Neuronal stem cell (in vitro differentiated cells): ENCODE measurements at places on chromosomes 11 and 22.

DNA sequence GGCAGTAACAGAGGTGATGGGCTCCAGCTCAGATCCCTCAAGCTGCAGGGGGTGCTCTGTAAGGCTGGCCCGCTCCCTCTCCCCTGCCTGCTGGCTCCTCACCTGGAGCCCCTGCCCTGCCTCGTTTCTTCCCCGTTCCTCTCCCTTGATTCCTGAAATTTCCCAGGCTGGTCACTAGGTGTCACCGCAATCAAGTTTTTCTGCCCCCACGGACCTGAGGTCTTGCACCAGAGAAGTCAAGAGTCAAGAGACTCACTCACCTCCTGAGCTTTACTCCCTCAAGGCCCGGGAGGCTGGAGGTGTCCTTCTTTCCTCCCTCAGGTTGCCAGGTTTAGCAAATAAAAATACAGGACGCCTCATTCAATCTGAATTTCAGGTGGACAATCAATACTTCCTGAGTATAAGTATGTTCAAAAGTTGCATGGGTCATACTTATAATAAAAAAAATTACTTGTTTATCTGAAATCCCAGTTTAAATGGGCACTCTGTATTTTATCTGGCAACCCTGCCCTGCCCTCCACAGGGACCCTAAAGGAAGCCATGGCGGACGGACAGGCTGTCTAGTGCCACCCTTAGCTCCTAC, 69.2 kb downstream of the SCUBE1 start:
- H3K27ac ChIP-seq: no peak overlapping the region
- no peaks in the 10 kb centered on the region for H3K27me3 ChIP-seq
- no peak overlapping the region for H3K4me3 ChIP-seq

GRCh38 chr22:48960576-48960975, 867.1 kb downstream of the BRD1 start:
- no peak for DNase-seq
- no peaks in the 10 kb centered on the region for H3K27me3 ChIP-seq
- peaks cover 2% of the 10 kb centered on the region for H3K36me3 ChIP-seq
- no peak overlapping the region for H3K27ac ChIP-seq
- H3K4me3 ChIP-seq: no peak overlapping the region

- H3K27ac ChIP-seq: no peak overlapping the region
- DNase-seq: no peak
- no peak overlapping the region for H3K4me3 ChIP-seq
- H3K4me1 ChIP-seq: peaks cover 5% of the 10 kb centered on the region
These were observed 10.9 kb upstream of the DKK3 start for GRCh38 chr11:12019337-12019736.

DNA sequence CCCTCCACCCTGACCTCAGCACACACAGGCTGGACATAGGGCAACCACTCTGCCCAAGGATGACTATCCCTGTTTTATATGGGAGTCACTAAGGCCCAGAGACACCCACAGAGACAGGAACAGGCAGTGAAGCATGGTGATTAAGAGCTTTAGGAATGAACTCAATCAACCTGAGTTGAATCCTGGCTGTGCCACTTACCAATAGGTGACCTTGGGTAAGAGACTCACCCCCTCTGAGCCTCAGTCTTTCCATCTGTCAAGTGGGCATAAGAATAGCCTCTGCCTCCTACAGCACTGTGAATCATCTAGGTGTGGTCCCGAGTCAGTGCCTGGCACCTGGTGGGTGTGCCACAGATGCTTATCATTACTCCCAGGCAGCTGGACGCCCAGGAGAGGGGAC, 6.8 kb downstream of the CRYBB1 start:
- H3K4me3 ChIP-seq: no peak overlapping the region
- DNase-seq: no peak
- no peaks in the 10 kb centered on the region for H3K27me3 ChIP-seq
- peaks cover 1% of the 10 kb centered on the region for H3K4me1 ChIP-seq
- H3K36me3 ChIP-seq: no peaks in the 10 kb centered on the region
- no peak overlapping the region for H3K27ac ChIP-seq

- H3K4me1 ChIP-seq: no peaks in the 10 kb centered on the region
- peaks cover 93% of the 10 kb centered on the region for H3K36me3 ChIP-seq
These were observed 64.8 kb downstream of the APOL1 start for GRCh38 chr22:36317658-36318271.

DNA sequence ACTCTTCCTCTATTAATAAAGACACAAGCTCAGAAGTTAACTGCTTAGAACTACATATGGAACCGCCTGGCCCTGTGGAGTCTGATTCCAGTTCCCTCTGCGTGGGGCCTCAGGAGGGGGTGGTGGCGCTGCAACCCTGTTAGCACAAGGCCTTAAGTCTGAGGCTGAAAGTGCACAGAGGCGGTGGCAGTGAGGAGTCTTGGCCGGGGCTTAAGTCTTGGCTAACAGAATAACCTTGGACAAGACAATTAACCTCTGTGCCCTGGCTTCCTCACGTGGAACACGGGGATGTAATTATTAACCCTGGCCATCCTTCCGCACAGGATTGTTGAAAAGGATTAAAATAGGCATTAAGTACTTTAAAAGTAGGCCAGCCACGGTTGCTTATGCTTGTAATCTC, 191.5 kb downstream of the CEP164 start:
- no peak overlapping the region for H3K27ac ChIP-seq
- H3K4me3 ChIP-seq: no peak overlapping the region
- H3K27me3 ChIP-seq: no peaks in the 10 kb centered on the region
- no peaks in the 10 kb centered on the region for H3K36me3 ChIP-seq
- no peak for DNase-seq

DNA sequence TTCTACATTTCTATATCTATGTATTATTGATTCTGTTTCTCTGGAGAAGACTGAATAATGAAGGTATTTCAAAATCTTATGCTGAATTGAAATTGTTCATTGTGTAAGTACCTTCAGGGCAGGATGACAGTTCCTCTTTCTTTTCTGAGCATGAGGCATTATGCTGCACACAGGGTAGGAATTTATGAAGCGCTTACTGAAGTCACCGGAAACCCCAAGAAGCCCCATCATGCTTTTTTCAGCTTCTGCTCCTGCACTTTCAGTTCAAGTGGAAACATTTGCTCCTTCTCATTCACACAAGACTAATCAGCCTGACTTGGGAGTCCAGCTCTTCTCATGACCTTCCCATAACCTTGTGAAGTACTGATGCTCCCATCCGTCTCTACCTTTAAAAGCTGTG, 314.7 kb upstream of the SORL1-AS1 start:
- H3K27ac ChIP-seq: no peak overlapping the region
- no peak for DNase-seq
- no peak overlapping the region for H3K4me3 ChIP-seq

- no peak overlapping the region for H3K27ac ChIP-seq
- H3K4me3 ChIP-seq: no peak overlapping the region
- DNase-seq: no peak
These were observed 9.6 kb upstream of the IFITM3 start for GRCh38 chr11:330307-330693.

- H3K27ac ChIP-seq: peak overlapping the region; percentile 89
- H3K36me3 ChIP-seq: no peaks in the 10 kb centered on the region
- peak overlapping the region; percentile 95 for H3K4me3 ChIP-seq
- no peak for DNase-seq
- peaks cover 2% of the 10 kb centered on the region for H3K4me1 ChIP-seq
- no peaks in the 10 kb centered on the region for H3K27me3 ChIP-seq
These were observed 403 bp downstream of the RBM7 start for GRCh38 chr11:114400915-114401223.

DNA sequence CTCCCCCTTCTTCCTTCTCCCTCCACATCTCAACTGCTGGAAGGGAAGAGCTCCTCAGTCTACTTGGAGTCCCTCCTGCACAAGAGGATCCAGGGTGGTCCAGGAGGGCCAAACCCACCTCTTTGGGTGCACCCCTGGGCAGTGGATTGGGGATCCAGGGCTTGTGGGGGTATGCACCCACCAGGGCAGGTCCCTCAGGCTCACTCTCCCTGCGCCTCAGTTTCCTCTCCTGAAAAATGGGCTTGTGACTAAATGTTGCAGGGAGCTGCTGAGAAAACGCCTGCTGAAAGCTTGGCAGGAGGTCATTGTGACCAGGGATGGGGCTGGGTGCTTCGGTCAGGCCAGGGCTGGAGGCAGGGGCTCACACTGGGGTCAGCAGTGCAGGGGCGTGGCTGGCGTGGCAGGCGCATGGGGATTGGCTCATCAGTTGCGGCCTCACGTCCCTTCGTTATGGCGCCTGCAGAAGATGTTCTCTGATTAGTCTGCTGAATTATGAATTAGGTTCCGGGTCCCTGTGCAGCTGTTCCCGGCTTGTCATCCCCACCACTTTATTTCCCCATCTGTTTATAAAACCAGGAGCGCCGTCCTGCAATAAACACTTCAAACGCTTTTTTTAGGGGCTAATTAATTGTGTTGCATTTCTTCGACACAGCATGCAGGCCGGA, 25.7 kb upstream of the CCDC188 start:
- no peaks in the 10 kb centered on the region for H3K36me3 ChIP-seq
- H3K4me3 ChIP-seq: no peak overlapping the region
- peaks cover 5% of the 10 kb centered on the region for H3K4me1 ChIP-seq
- DNase-seq: no peak
- H3K27ac ChIP-seq: no peak overlapping the region

- DNase-seq: no peak
- peaks cover 14% of the 10 kb centered on the region for H3K4me1 ChIP-seq
- H3K27me3 ChIP-seq: no peaks in the 10 kb centered on the region
- H3K27ac ChIP-seq: no peak overlapping the region
These were observed 11.3 kb upstream of the EFCAB6 start for GRCh38 chr22:43823353-43823908.

DNA sequence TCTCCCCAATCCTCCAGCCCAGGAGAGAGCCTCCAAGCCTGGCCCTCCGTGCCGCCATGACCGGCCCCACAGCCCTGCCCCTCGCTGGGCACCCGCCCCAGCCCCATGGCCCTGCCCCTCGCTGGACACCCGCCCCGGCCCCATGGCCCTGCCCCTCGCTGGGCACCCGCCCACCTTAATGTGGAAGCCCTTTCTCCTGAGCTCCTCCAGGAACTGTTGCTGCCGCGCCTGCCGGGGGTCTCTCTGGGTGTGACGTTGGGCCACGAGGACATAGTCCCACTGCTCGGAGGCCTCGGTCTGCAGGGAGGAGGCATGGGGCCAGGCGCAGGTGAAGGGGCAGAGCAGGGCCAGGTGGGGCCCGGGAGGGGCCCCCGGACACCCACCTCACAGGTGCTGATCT, 8.2 kb downstream of the ANO9 start:
- H3K4me1 ChIP-seq: no peaks in the 10 kb centered on the region
- DNase-seq: no peak
- no peak overlapping the region for H3K27ac ChIP-seq
- no peaks in the 10 kb centered on the region for H3K27me3 ChIP-seq
- no peaks in the 10 kb centered on the region for H3K36me3 ChIP-seq

- H3K4me1 ChIP-seq: peaks cover 4% of the 10 kb centered on the region
- no peak for DNase-seq
- no peak overlapping the region for H3K4me3 ChIP-seq
These were observed 274.2 kb downstream of the FAM76B start for GRCh38 chr11:95515371-95515770.

DNA sequence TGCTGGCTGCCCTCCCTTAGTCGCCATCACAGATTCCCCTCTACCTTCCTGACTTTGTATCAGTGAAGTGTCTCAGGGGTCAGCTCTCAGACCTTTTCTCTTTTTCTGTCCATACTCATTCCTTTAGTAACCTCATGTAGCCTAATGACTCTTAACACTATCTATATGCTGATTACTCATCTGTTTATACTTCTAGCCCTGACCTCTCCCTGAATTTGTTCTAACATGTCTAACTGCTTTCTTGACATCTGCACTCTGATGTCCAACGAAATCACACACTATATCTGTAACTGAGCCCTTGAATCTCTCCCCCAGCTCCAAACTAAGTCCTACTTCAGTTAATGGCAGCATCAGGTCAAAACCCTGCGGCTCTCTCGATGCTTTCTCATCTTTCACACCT, 135.8 kb upstream of the TIMP3 start:
- H3K27ac ChIP-seq: no peak overlapping the region
- peaks cover 6% of the 10 kb centered on the region for H3K4me1 ChIP-seq
- no peak overlapping the region for H3K4me3 ChIP-seq

- no peak overlapping the region for H3K27ac ChIP-seq
- H3K4me1 ChIP-seq: peaks cover 10% of the 10 kb centered on the region
- H3K36me3 ChIP-seq: peaks cover 39% of the 10 kb centered on the region
- no peak overlapping the region for H3K4me3 ChIP-seq
These were observed 46.0 kb downstream of the CELF1 start for GRCh38 chr11:47506795-47507562.

- H3K4me3 ChIP-seq: no peak overlapping the region
- no peak for DNase-seq
- H3K27me3 ChIP-seq: peaks cover 17% of the 10 kb centered on the region
- no peak overlapping the region for H3K27ac ChIP-seq
- H3K36me3 ChIP-seq: no peaks in the 10 kb centered on the region
These were observed 79.9 kb upstream of the VPREB1 start for GRCh38 chr22:22164541-22165272.

GRCh38 chr11:102920118-102920684, 35.3 kb downstream of the MMP13 start:
- peaks cover 5% of the 10 kb centered on the region for H3K4me1 ChIP-seq
- H3K4me3 ChIP-seq: no peak overlapping the region
- DNase-seq: no peak
- no peaks in the 10 kb centered on the region for H3K36me3 ChIP-seq
- no peaks in the 10 kb centered on the region for H3K27me3 ChIP-seq
- no peak overlapping the region for H3K27ac ChIP-seq

- no peaks in the 10 kb centered on the region for H3K27me3 ChIP-seq
- DNase-seq: no peak
- H3K36me3 ChIP-seq: no peaks in the 10 kb centered on the region
- no peak overlapping the region for H3K4me3 ChIP-seq
- peaks cover 3% of the 10 kb centered on the region for H3K4me1 ChIP-seq
- no peak overlapping the region for H3K27ac ChIP-seq
These were observed 64.6 kb downstream of the ARHGEF12 start for GRCh38 chr11:120400564-120401364.

- H3K4me1 ChIP-seq: peaks cover 7% of the 10 kb centered on the region
- H3K36me3 ChIP-seq: no peaks in the 10 kb centered on the region
- no peak for DNase-seq
- H3K27me3 ChIP-seq: no peaks in the 10 kb centered on the region
- no peak overlapping the region for H3K4me3 ChIP-seq
These were observed 23.6 kb upstream of the UPB1 start for GRCh38 chr22:24471570-24471969.

- peaks cover 10% of the 10 kb centered on the region for H3K36me3 ChIP-seq
- H3K4me3 ChIP-seq: no peak overlapping the region
- H3K27me3 ChIP-seq: no peaks in the 10 kb centered on the region
- no peaks in the 10 kb centered on the region for H3K4me1 ChIP-seq
- no peak for DNase-seq
These were observed 47.7 kb upstream of the GAB2 start for GRCh38 chr11:78465169-78465942.

DNA sequence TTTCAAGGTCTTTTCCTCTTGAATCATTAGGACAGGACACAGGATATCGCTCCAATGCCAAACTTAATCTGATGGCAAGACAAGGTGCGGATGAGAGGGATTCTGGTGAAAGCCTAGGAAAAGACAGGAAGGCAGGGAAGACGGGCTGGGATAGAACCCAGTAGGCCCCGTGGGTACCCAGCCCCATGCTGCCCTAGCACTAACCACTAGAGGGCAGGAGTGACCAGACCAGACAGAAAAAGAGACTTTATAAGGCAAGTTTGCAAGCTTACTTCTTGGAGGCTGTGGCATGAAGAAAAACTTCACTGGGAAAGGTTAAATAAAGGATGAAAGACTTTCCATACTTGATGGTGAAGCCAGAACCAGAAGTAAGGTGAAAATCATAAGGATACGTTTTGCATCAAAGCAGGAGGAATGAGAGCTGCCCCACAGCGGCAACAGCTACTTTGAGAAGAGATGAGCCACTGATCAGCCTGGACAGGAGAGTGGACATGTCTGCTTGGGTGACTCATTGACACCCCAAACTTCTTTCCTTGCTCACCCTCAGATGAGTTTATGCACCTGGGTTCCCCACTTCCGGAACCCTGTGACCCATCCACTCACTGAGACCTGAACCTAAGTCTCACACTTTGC, 39.8 kb downstream of the SYN3 start:
- H3K4me1 ChIP-seq: no peaks in the 10 kb centered on the region
- peak; percentile 48 for DNase-seq
- no peak overlapping the region for H3K27ac ChIP-seq
- no peaks in the 10 kb centered on the region for H3K27me3 ChIP-seq
